NCI-H446 treated with DMSO at 0.1 percent for 48 hours (cell line): ENCODE measurements at places on chromosomes 6 and 20.

DNA sequence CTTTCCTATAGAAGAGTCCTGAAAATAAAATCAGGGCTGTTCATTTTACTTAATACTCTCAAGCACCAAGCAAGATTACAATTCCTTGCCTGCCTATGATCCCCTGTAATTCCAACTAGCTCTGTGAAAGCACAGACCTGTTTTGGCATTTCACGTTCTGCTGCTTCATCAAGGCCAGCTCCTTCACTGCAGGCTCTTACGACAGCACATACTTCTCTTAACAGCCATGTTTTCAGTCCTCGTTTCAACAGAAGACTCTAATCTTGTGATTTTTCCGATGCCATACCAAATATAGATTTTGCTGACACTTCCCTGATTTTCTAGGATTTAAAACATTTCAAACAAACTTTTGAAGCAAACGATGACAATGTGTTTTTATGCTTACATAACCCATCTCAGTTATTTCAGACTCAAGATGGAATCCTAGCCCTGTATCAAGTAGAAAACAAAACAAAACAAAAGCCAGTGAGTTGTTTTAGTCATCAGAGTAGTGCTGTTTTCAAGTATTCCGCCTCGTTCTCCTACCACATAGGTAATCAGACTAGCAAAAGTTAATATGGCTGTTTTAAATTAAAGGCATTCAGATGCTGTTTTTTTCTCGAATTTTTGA is 616.5 kb upstream of the CITED2 start:
- DNase-seq = no peak

- no peak for DNase-seq
Observed at GRCh38 chr6:129903082-129903481, 42.0 kb upstream of the TMEM244 start.

- no peak for DNase-seq
Observed at GRCh38 chr6:14417377-14417776, 299.8 kb downstream of the CD83 start.

DNA sequence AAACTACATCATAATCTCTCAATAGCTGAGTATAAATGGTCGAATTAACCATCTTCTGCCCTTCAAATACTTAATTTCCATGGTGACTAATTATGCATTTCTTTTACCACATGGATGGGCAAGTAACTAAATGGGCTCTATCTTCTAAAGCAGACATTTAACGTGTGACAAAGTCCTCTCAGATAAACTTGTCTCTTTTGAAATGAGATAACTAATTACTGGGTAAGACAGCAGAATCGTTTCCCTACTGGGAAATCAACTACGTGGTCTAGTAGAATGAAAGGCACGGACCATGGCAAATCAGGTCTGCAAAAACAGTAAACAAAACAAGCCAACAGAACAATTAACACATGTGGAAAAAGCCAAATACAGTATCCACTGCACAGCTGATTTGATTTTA is 137.7 kb downstream of the BACH2 start:
- no peak for DNase-seq

GRCh38 chr6:1063671-1064355 is 248.1 kb upstream of the FOXQ1 start:
- no peak for DNase-seq

DNA sequence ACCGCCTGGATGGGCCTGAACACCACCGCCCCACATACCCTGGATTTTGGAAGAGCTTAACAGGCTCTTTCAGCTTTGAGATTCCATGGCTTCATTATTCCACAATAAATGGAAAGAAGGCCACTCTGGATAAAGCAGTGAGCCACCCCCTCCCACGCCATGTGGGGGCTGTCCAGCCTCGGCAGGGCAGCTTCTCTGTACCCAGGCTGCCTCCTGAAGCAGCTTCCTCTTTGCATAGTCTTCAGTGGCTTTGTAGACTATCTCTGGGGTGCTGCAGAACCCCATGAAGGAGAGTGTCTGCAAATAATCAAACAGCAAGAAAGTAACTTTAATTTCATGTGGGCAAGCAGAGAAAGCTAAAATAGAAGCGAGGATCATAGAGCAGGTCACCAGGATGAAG is 96.6 kb upstream of the NXT1 start:
- DNase-seq = no peak

DNA sequence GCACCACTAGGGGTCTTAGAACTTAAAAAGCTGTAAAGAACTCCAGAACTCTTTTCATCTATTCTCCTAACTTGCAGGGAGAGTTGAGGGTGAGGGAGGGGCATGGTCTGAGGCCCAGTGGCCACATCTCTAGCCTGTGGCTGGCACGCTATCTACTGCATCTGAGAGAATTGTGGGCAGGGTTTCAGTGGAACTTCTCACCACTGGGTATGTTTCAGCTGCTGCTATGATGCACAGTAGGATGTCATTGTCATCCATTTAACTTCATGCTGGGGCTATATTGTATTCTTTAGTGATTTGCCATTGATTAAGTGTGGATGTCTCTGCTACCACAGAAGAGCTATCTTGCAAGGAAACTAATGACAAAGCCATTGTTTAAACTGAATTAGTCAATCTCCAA is 4.5 kb downstream of the TMEM14A start:
- no peak for DNase-seq
